Fibroblast of skin of right quadriceps (primary cell): ENCODE measurements at places on chromosomes 16 and 17.

- DNase-seq: no peak
These were observed 19.8 kb upstream of the ABCA5 start for GRCh38 chr17:69346766-69347165.

DNA sequence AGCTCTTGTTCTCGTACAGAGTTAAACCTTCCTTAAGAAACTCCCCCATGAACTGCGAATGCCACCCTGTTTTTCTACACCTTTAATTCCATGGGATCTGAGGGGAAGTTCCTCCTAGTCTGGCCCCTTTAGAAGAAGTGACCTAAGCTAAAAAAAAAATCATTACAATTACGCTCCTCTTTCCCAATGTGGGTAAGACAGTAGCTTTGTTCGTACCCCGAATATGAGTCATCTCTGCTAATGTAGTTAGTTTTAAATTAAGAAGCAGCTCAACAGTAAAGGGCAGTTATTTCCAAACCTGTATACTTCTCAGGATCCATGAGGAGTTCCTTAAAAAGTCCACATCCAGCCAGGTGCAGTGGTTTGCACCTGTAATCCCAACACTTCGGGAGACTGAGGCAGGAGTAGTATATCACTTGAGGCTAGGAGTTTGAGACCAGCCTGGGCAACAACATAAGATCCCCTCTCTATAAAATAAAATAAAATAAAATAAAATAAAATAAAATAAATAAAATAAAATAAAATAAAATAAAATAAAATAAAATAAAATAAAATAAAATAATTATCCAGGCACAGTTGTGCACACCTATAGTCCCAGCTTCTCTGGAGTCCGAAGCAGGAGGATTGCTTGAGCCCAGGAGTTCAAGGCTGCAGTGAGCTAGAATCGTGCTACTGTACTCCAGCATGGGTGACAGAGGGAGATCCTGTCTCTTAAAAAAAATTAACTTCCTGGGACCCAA is 26.1 kb downstream of the RCVRN start:
- DNase-seq: peak; percentile 58

- no peak for DNase-seq
These were observed 254.3 kb downstream of the WWOX start for GRCh38 chr16:78353640-78354275.

GRCh38 chr17:28810437-28810836 is 32.2 kb downstream of the FAM222B start:
- DNase-seq: no peak

DNA sequence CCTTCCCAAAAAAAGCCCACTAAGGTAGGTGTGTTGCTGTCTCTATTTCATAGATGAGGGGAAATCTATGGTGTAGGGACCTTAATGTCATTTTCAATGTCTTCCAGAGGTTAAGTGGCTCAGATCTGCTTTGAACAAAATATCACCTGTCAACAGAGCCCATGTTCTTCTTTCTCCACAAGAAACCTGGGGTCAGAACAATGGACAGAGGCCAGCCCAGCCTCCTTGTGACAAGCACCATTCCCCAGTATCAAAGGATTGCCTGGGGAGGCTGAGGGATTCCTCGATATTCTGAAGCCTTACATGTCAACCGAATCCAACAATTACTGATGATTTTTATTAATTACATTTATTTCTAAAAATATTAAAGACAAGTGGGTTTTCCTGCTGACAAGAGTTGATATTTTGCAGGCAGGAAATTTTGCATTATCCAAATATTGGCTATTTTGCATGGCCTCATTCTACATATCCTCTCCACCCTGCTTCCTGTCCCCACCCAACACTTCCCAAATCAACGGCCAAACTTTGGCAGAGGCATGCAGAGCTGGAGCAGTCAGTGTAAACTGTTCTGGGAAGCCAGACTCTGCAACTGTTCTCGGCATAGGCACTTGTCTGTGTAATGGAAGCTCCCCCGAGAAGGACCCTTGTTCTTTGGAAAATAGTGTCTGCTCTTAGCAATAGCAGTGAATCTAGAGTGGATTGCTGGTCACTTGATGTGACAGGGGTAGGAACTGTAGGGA is 281.5 kb downstream of the HS3ST3A1 start:
- DNase-seq: no peak

GRCh38 chr17:36714789-36715188 is 113.4 kb downstream of the MRM1 start:
- no peak for DNase-seq

- DNase-seq: no peak
These were observed 174.3 kb downstream of the FOXL1 start for GRCh38 chr16:86752582-86753175.

GRCh38 chr16:69522732-69523404 is 42.9 kb upstream of the NFAT5 start:
- DNase-seq: no peak

GRCh38 chr17:50818921-50819657 is 16.3 kb upstream of the WFIKKN2 start:
- no peak for DNase-seq

DNA sequence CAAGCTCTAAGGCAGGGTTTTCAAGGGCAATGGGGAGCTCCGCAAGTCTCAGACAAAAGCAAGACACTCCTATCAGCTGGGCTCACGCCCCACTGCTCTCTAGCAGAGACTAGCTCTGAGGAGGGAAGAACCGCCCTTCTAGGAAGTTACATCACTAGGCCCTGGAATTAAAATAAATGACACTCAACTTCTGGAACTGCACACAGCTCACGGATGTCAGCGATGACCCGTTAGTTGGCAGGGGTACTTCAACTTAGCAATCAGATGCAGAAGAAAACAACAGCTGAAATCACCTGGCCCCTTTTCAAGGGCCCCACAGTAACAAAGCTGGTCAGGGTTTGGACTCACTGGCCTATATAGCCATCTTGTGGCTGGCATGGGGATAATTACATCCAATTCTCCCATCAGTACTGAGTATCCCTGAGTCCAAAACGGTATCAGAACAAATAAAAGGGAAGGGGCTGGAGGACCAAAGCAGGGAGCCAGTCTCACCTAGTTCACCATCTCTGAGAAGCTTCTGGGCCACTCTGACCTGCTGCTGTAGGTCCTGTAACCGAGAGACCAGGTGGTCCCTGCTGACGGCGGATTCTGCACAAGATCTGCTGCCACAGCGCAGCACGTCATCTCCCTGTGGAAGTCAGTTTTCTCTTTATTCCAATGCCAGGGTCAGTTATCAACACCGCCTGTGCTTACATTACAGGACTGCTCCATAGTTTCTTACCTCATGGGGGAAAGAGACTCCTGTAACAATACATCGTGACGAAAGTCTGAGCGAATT is 22.2 kb downstream of the SERPINF1 start:
- DNase-seq: peak; percentile 74

GRCh38 chr16:4372578-4373355 is 1.1 kb downstream of the VASN start:
- DNase-seq: peak; percentile 85

- no peak for DNase-seq
These were observed 18.5 kb upstream of the SPDYE4 start for GRCh38 chr17:8776881-8777280.

- DNase-seq: no peak
These were observed 12.1 kb downstream of the VPS35L start for GRCh38 chr16:19567560-19567959.

GRCh38 chr16:57651344-57652333 is 16.5 kb upstream of the ADGRG3 start:
- no peak for DNase-seq

DNA sequence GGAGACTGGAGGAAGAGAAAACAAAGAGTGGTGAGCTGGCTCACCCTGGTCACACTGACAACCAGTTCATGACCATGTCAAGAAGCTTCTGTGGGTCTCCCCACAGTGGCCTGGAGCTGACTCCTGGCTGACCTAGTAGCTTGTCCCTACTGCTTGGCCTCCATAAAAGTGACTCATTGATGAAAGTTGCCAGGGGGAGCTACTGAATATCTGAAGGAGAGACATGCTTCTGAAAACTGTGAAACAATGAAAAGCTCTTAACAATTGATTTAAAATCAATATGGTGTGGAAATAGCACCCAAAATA is 22.0 kb downstream of the SMPD3 start:
- no peak for DNase-seq

- DNase-seq: peak; percentile 20
These were observed 18.4 kb downstream of the PDILT start for GRCh38 chr16:20385844-20386832.

DNA sequence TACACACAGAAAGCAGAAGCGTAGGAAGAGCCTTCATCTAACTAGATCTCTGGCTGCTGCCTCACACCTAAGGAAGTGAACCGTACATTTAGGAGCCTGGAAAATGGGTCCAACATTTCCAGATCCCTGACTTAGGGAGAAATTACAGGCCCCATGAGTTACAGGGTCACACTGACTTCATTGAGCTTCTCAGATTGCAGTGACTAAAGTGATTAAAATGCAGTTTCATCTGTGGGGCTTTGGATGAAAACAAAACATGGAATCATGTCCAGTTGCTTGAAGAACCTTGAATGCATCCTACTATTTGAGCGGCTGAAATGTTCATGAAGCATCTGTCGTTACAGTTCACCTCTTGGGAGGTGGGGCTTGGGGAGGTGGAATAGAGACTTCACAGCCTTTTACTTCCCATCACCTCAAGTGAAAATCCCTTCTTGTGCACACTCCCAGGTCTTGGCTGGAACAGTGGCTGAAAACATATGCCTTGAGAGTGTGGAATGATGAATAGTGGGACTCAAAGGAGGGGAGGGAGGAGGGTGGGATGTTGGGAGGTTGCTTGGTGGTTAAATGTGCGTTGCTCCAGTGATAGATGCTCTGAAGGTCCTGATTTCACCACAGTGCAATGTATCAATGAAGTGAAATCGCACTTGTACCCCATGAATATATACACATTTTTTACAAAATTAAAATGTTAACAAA is 19.7 kb downstream of the TEKT3 start:
- peak; percentile 64 for DNase-seq

- no peak for DNase-seq
These were observed 76.5 kb upstream of the TNRC6C start for GRCh38 chr17:77882040-77882439.

- peak; percentile 82 for DNase-seq
These were observed 116.5 kb downstream of the SOCS1 start for GRCh38 chr16:11139326-11140097.

GRCh38 chr17:50181144-50181543 is 15.3 kb downstream of the SGCA start:
- DNase-seq: no peak

- DNase-seq: no peak
These were observed 395.7 kb upstream of the ASIC2 start for GRCh38 chr17:33688771-33689170.

DNA sequence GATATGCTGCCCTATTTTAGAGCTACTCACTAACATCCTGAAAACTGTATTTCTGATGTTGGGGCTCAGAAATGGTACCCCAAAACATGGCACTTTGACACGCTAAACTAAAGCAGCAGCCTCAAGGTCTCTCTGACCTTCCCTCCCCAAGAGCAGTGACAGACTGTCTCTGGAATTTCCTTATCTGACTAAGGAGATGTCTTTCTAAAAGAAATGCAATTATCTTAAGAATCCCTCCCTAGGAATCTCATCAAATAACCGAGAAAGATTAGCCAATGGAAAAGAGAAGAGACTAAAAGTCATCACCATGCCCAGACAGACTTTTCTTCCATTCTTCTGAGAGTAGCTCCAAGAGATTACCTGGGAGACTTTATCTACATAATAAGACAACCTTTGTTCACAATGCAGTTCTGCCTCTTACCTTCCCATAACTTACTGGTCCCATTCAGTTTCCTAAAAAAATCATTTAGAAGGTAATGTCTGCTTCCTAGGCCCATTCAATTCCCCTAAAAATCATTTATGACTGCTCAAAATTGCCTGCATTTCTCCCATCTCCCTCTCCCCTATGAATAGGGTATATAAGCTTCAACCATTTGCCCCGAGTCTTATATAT is 123.9 kb downstream of the CPPED1 start:
- DNase-seq: no peak

DNA sequence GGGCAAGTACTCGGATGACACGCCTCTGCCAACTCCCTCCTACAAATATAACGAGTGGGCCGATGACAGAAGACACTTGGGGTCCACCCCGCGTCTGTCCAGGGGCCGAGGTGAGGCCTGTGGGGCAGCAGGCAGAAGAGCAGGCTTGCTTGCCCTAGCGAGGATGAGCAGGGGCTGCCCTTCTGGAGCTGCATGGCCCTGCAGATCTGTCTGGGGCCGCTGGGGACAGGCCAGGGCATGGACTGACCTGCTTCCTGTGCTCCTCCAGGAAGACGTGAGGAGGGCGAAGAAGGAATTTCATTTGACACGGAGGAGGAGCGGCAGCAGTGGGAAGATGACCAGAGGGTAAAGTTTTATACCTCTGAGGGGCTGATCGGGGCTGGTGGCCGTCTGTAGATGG is 5.3 kb downstream of the DHX38 start:
- no peak for DNase-seq
